HCT116 (cell line): ENCODE measurements at places on chromosomes 2 and 18.

DNA sequence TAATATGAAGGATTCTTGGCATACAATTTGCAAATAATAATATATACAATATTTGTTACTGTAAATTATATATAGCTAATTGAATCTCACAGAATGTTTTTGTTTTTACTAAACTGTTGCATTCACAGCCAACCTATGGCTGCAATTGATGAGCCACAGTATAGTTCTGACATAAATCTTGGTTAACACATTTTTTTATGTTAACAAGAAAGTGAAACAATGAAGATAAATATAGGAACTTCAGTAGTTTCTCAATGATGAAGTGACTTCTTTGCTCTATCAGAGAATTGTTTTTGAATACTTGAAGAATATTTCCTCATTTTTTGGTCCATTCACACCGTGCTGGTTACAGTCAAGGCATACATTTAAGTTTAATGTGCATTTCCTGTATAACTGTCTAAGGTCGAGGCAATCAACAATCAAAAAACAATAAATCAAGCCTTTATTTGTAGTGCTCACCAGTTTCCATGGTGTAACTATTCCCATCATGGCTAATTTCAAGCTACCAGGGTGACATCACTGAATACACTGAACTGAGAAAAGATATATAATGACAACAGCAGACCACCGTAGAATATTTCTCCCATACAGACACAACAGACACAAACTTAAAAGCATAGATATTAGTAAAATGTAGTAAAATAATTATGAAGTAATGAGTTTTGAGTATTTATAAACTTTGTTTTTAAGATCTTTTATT lies 12.9 kb upstream of the ETAA1 start:
- DNase-seq: no peak

DNA sequence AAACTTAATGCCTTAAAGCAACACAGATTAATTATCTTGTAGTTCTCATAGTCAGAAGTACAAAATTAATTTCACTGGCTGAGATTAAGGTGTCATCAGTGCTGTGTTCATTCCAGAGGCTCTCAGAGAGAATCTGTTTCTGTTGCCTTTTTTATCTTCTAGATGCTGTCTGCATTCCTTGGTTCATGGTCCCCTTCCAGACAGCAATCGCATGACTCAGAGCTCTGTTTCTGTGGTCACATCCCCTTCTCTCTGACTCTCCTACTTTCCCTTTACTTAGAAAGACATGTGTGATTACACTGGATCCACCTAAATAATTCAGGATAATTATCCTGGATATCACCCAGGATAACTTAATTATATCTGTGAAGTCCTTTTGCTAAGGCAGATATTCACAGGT lies 148.6 kb downstream of the MAIP1 start:
- no peak for DNase-seq

DNA sequence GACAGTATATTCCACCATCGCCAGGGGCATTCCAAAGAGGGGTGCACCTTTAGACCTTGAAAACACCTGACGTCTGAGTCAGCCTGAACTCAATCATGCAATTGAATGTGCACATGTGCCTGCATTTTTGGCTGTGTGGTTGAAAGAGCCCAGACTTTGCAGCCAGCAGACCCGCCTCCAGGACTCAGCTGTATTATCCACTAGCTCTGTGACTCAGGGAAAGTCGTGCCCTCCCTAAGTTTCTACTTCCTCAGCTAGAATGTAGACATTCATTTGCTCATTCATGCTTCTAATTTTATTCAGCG lies 94.2 kb downstream of the LRRC30 start:
- DNase-seq: no peak

- no peak for DNase-seq
These were observed 43.6 kb downstream of the TSPYL6 start for GRCh38 chr2:54212456-54212855.

DNA sequence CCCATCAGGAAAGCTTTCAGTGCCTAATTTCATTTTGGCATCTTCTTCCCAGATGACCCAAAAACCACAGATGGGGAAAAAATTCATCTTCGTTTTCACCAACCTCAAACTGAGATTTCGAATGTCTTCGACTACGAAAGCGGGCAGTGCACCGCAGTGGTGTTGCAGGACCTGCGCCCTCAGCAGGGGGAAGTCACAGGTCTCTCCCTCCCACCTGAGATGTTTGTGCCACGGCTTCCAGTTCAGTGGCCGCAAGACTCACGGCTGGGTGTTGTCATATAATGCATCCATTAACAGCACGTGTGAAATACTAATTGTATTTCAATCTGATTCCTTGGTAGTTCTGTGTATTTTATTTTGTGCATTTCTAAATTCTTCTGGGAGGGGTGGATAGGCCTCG lies 66.2 kb upstream of the SALL3 start:
- DNase-seq: no peak

DNA sequence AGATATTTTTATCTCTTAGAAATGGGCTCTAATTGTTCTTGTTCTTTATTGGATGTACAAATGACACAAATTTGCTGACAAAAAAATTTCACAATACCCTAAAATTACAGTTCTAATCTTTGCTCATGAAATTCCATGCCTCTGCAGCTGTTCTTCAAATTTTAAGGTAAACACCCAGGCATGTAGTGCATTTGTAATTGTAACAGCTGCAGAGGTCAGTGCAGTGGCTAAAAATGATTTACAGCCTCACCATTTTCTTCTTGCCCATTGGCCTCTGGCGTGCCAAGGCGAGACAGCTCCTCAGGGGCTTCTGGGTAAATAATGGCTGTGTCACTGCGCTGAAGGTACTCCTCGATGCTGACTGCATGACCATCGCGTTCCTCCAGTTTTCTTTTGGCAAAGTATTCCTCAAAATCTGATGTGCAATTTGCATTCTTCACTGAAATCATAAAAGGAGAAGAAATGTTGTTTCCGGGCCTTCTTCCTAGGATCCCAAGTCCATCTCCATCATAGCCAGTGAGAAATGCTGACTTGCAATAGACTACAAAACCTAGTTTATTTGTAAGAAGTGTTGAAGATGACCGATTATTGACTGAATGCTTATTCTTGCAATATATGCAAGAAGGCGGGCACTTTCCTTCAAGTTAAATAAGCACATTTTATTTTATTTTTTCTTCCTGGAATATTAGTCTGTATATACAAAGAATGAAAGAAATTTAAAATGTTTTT lies 115.2 kb downstream of the ZEB2 start:
- no peak for DNase-seq

GRCh38 chr2:96501886-96502810 lies 3.0 kb downstream of the NEURL3 start:
- DNase-seq: no peak

GRCh38 chr18:55114876-55115275 lies 155.6 kb upstream of the CCDC68 start:
- DNase-seq: no peak

DNA sequence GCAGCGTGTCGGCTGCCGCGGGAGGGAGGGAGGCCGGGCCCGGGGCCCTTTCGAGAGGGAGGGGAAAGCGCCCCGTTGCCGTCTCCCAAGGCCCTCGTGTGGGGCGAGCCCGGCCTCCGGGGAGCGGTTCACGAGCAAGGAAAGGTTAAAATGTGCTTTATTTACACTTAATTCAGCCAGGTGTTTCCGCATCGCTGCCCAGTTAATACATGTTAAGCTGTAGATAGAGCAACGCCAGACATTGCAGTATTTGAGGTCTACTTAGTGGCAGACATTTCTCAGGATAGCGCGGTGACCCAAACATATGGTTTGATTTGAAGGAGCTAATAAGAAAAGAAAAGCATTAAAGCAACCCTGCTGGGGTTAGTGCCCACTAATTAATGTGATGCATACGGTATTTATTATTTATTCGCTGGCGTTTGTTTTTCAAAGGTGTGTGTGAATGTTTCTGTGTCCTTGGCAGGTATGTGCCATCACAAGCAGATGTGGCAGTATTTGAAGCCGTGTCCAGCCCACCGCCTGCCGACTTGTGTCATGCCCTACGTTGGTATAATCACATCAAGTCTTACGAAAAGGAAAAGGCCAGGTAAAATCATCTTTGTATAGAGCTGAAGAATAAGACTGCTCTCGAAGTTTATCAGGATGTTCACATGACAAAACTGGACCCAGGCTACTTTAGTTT lies 571 bp downstream of the EEF1B2 start:
- DNase-seq: no peak

DNA sequence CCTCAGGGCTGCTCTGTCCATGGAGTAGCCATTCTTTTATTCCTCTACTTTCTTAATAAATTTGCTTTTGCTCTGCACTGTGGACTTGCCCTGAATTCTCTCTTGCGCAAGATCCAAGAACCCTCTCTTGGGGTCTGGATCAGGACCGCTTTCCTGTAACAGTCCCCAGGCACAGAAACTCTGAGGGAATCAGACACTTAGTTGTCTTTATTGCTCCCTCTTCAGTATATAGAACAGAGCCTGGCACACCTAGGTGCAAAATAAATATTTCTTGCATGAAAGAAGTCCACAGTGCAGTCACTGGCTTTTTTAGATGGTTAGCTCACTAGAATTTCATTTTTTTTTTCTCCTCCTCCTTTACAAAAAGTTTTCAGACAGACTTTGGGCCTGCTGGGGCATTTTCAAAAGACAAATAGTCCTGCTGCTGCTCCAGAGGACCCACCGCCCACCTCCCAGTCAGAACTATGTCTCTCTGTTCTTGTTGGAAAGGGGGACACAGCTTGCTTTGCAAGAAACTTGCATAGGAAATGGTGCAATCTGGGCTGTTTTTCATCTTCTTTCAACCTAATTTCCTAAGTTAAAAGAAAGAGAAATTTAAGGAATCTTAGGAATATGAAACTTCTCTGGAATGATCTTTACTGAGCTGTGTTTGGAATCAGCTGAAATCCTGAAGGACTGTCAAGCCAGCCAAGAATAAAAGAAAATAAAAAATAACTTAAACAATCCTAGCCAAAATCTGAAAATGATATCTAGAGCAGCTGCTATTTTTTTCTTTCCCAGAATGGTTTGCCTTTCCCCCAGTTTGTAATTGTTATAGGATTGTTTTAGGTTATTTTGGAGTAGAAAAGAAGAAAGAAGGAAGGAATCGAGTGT lies 31.7 kb upstream of the MAP4K3 start:
- no peak for DNase-seq

GRCh38 chr2:27202854-27203253 lies 9.0 kb upstream of the ATRAID start:
- no peak for DNase-seq

- no peak for DNase-seq
These were observed 13.6 kb upstream of the IRS1 start for GRCh38 chr2:226813148-226813701.

DNA sequence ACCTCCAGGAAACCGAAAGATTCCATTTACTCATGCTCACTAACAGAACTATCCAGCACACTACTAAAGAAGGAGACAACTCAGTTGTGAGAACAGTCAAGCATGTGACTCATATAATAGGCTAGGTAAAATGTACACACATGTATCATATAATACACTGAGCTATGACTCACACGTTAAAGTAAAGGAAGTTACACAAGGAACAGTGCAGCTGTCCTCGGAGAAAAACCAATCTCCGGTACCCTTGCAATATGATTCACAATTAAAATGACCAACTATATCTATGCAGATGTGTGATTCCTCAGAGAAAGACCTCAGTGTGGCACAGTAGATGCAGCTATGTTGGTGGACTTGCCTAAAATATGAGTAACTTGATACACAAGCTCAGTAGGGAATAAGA lies 76.5 kb downstream of the STRN start:
- peak; percentile 36 for DNase-seq
